Body of pancreas (tissue), 4 donors: ENCODE measurements at places on chromosomes 2 and 18. TPM values are rescaled to one million over a fixed set of nuclear protein-coding genes. Genes with fewer than 3 reads are reported as not detected.

The LYPD6B gene
- 9.3 TPM for total RNA-seq

DNA sequence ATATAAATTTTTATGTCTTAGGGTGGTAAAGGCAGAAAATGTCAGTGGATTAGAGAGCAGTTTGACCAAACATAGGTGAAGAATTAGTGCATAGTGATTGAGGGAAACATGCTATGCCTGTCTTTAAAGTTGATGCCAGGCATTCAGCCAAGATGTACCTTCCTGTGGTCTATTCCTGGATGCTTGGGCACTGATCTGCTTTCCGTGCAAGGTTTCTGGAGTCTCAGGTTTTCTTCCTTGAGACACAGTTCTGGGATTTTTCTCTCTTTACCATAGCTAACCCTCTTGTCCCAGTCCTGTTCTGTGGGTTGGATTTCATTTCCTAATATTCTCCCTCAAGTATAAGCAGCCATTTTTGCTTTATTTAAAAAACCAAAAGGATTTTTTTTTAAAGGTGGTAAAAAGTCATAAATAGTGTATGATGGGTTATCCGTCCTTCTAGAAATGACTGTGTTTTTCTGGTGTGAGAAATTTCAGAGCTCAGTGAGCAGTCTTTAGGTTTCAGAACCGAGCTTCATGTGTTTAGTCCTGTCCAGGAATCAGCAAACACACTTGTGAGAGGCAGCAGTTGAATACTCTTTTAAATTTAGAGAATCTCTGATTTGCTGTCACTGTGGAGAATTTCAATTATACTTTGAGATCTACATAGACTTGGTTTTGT, 43.0 kb upstream of the CYBRD1 start:
- no peak for DNase-seq

- no peak for DNase-seq
These were observed 3.1 kb upstream of the GPR17 start for GRCh38 chr2:127642706-127643438.

The GTF2A1L gene
- 1.0 TPM for total RNA-seq

The MALL gene
- 10.4 TPM for total RNA-seq

GRCh38 chr2:53813151-53813550, 26.3 kb downstream of the ERLEC1 start:
- no peak for DNase-seq

- no peak for DNase-seq
These were observed 439 bp upstream of the PLEKHH2 start for GRCh38 chr2:43636621-43637020.

DNA sequence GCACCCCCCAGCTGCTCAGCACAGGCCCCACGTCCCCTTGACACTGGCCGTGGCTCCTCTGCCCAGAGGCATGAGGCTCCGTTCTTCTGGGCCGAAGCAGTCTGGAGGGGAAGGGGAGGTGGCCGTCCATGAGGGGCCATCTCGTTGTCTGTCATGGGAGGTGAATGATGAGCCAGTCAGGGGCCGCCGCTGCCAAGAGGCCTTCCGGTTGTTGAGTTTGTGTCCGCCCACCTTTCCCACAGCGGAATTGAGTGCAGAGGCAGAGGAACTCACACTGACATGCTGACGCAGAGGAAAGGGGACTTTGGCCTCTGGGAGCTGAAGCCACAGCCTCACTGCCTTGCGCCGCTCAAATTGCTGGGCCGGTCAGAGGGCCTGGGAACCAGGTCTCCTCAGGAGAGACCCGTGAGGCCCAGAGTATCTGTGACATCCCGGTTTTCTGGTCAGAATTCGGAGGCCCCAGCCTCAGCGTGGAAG, 268.4 kb downstream of the ATAD2B start:
- DNase-seq: no peak

GRCh38 chr2:217206016-217206725, 346.3 kb upstream of the TNP1 start:
- no peak for DNase-seq

GRCh38 chr18:62721839-62722795, 6.8 kb downstream of the PHLPP1 start:
- DNase-seq: no peak

DNA sequence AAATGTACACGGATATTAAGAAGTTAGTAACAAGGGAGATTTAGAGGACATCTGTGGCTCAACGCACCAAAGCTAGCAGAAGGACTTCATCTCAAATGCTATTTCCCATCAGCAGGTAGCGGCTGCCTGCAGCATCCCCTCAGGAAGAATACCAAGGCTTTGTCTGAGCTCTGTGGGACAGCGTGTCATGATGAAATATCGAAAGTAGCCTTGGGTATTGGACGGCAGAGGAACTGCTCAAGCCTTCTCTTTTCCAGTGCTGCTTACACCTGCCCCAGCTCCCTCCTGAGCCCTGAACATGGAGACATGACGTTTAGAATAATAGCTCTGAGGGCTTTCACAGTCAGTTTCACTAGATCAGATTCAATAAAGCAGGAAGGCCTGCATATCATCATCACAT, 241.6 kb downstream of the SUCLG1 start:
- no peak for DNase-seq

- DNase-seq: no peak
These were observed 14.9 kb downstream of the KIAA1328 start for GRCh38 chr18:36843784-36844183.

DNA sequence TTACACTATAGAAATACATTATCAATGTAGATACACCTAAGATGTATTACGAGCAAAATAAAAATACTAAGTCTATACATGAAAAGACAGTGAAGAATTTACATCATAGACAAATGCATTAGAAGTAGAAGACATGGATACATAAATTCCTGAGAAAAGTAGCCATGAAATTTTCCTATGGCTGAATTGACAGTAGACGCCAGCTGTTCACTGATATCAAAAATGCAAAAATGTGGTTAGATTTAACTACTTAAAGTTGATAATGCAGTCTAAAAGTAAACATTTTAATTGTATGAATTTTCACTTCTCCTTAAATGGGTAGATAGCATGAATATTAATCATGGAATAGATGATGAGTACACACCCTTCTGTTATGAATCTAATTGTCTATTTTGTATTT, 350.9 kb downstream of the ARHGAP15 start:
- no peak for DNase-seq

The COL4A3 gene
- 1.6 TPM for total RNA-seq

DNA sequence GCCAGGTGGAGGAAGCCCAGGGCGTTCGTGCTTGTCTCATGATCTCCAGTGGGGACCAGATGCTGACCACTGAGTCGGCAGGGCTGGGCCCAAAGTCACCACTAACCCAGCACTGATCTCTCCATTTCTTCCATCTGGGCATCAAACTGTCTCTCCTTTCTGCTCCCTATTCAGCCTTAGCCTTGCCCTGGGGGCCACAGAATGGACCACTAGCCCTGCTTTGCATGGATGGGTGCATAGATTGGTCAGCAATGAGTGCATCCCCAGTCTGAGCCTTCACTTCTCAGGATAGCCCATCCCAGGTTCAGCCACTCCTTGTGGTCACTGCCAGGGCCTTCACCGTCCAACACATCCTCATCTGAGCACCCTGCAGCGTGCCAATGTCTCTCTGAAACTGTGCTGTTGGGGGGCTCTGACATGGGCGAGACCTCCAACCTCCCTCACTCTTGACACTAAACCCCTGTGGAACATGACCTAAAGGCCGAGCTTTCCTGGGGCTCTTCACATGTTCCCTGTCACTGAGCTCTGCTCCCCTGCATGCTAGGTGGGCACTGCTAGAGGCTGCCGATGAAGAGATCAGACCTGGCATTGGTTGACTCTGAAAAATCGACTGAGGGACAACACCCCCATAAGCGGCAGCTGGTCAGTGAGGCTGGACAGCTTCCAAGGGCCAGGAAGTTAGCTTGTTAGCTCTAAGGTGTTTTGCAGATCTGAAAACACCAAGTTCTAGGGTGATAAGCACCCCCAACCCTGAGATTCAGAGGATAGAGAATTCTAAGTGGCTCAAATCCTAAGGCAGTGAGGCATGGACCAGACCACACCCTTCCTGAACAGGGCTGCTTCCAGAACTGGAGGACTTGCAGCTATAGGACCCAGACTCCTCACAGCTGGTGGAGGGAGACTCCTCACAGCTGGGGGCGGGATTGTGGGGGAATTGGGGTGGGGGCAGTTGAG, 61.7 kb downstream of the HS1BP3 start:
- DNase-seq: peak; percentile 10
